Activated CD4-positive, alpha-beta T cell treated with anti-CD3 and anti-CD28 coated beads, Interleukin-2, amount 50 U/mL, for 1 hour (primary cell): ENCODE measurements at places on chromosomes 2 and 18.

- DNase-seq: no peak
These were observed 431.1 kb upstream of the ZEB2 start for GRCh38 chr2:144950899-144951560.

GRCh38 chr2:130795431-130795830 is 40.1 kb downstream of the AMER3 start:
- no peak for DNase-seq

DNA sequence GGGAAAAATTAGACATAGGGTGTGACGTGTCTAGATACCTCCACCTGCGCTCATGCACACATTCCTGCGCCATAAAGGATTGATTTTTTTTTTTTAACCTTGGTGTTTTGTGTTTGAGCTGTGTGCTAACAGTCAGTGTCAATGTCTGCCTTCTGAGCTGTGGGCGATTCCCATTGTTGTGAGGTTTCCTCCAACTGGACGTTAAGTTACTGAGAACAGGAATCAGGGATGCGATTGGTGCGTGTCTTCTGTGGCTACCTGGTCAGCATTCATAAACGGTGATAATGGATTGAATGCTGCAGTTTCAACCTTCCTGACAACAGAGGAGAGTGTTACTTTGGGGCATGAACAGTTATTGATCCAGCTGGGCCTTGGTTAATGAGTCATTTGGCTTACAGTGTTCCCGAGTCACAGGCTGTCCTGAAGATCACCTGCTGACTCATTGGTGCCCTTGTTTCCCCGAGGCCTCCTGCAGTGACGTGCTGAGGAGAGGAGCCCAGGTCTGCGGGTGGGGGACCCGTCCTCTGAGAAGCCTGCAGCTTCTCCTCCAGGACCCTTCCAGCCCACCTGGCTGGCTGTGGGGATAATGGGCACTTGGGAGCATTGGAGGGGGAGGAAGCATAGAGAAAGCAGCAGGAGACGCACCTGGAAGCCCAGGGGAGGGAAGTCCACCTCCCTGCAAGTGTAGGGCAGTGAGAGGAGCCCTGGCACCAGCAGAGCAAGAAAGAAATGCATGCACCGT is 25.8 kb upstream of the CABYR start:
- no peak for DNase-seq

GRCh38 chr2:171132086-171132485 is 28.6 kb downstream of the TLK1 start:
- no peak for DNase-seq

GRCh38 chr2:163407296-163407695 is 328.5 kb downstream of the FIGN start:
- no peak for DNase-seq

DNA sequence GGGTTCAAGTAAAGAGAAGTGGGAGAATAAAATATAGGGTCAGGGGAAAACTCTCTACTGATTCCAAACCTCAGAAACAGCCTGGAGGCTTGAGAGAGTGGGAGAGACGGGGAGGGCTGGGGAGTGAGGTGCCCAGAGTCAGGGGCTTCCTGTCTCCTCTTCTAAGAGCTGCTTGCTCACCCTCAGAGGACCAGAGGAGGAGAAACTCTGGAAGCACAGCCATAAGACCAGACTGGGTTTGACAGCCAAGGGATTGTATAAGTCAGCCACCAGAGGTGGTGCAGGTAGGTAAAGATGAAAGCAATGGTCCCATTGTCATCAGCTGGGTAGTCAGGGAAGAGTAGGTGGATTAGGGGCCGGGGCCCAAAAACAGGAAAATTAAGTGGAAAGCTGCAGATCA is 259.4 kb downstream of the TNS1 start:
- DNase-seq: no peak

GRCh38 chr2:176317623-176318065 is 48.4 kb downstream of the MTX2 start:
- DNase-seq: no peak

DNA sequence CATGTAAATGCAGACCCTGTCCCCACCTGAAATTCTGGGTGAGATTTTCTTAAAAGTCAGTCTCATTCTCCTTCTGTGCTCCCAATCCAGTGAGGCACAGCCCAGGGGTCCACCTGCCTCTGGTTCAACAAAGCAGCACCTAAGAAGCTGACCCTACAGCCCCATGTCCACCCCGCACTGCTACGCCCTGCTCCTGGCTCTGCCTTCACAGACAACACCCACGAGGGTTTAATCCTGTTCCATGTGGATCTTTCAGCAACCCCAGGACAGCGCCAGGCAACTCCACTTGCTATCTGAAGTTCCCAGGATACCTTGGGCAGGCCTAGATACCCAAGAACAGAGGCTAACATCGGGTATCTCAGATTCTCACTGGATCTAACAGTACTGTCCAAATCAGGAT is 44.9 kb downstream of the HDLBP start:
- no peak for DNase-seq

DNA sequence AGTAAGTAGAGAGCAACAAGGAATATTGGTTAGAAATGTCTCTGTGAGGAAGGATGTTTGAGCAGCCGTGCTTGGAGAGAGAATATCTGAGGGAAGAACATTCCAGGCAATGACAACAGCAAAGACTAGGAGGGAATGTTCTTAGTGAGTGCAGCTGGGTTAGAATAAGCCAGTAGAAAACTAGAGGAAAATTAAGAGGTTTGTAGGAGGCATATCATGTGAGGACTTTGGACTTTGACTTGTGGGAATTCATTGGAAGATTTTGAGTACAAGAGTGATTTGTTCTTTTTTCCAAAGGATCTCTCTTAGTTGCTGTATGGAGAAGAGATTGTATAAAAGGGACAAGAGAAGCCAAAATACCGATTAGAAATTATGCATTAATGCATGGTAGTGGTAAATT is 47.2 kb downstream of the PPM1B start:
- DNase-seq: no peak

GRCh38 chr2:100747996-100748615 is 71.8 kb upstream of the NPAS2 start:
- DNase-seq: no peak
